ENCODE measurements at places on chromosomes 6 and 20. TPM values are rescaled to one million over a fixed set of nuclear protein-coding genes. Genes with fewer than 3 reads are reported as not detected.

GRCh38 chr20:44861531-44862006 is 23.9 kb upstream of the YWHAB start:
- no peak for DNase-seq

GRCh38 chr6:1175877-1176276 is 136.0 kb upstream of the FOXQ1 start:
- no peak for DNase-seq

The FHL5 gene
- not detected for total RNA-seq

DNA sequence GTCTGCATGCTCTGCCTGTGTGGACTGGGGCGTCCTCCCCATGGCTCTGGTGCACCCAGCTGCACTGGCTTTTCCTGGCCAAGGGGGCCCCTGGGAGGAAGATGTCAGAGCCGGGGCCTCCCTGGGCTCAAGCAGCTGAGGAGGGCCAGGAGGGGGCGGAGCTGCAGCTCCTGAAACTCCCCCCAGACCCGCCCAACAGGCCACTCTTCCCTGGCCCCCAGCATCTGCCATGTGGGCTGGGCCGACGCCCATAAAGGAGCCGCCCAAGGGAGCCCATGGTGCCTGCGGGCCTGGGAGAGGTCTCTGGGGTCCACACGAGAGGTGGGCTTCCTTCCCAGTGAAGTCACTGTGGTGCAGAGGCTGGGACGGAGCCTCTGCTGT is 4.0 kb downstream of the RBBP8NL start:
- DNase-seq = no peak

GRCh38 chr6:45921691-45922281 is 93.9 kb downstream of the CLIC5 start:
- no peak for DNase-seq

The SMAP1 gene
- 19.6 TPM for total RNA-seq

DNA sequence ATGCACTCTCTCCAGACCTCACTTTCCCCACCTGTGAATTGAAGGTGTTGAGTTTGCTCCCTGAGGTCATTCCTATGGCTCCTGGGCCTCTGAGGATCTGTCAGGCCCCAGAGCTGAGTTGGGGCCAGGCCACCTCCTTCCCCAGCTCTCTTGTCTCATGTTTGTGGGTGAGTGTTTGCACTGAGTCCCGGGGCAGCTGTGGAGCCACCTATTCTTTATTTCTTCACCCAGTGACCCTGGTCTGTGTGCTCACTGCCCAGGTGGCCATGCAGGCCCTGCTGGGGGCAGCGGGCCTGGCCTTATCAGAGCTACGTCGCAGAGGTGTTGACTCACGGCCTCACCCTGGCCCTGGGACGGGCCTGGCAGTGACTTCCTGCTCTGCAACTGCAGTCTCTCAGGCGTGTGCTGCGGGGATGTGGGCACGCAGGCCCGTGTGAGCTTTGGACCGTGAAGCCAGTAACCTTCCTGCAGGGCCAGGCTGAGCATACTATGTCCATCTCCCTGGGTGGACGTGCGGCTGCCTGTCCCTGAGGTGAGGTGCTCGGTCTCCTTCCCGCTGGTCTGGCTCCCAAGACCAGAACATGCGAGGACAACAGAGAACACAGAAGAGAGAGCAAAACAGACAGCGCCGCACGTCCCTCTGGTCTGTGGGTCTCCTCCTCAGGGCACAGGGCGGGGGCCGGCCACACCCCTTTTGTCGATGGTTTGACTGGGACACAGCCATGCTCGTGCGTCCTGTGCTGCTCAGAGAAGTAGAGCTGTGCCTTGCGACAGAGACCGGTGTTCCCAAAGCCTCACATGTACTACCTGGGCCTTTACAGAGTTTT is 12.1 kb downstream of the TMEM181 start:
- no peak for DNase-seq

The HLA-G gene
- 0.46 TPM for total RNA-seq

- DNase-seq = no peak
Observed at GRCh38 chr6:144899161-144899560, 614.0 kb downstream of the UTRN start.

- peak; percentile 85 for DNase-seq
Observed at GRCh38 chr6:91664327-91664959, 1077.6 kb upstream of the MAP3K7 start.

GRCh38 chr20:44601801-44602204 is 19.4 kb downstream of the PKIG start:
- DNase-seq = no peak

The BTN1A1 gene
- total RNA-seq = not detected

DNA sequence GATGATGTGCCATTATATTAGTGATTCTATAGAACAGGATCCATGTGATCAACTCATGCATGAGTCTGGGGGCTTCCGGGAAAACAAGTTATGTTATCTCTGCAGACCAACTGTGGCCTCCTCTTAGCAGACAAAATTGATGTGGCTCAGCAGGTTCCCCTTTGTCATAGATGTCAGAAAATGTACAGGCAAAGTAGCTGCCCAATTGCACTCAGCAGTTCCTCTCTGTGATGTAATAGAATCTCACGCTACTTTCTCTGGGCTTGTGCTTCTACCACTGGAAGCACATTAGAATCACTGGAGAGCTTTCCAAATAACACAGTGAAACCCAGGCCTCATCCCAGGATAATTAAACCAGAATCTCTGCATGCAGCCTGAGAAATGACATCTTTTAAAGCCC is 253.1 kb downstream of the SLC24A3 start:
- DNase-seq = no peak

All from epithelial cell of proximal tubule (primary cell).